Pancreas (tissue), 10 donors: ENCODE measurements at places on chromosomes 11 and 22. TPM values are rescaled to one million over a fixed set of nuclear protein-coding genes. Genes with fewer than 3 reads are reported as not detected.

- DNase-seq: no peak
Measured at GRCh38 chr11:79783833-79784232, 343.0 kb upstream of the TENM4 start.

- no peak for DNase-seq
Measured at GRCh38 chr11:130932086-130932712, 15.9 kb upstream of the SNX19 start.

GRCh38 chr22:50473855-50474671 is 772 bp downstream of the SBF1 start:
- DNase-seq: peak; percentile 42

GRCh38 chr22:18013947-18014346 is 10.4 kb downstream of the MICAL3 start:
- DNase-seq: no peak

DNA sequence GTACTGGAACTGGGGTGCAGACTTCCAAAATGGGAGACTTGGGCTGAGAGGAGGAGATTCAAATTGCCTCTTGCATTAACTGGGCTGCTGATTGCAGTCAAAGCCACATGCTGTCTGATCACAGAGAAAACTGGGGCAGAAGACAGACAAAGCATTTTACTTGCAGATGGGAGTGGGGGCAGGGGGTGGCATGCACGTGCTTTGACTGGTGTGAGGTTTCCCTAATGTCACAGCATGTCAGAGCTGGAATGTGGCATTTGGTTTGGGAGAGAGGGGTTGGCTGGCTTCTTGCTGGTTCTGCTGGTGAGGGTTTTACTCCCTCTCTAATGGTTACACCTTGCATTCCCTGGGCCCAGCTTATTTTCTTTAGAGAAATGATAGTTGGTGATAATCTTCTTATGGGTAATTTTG is 2.9 kb downstream of the TUB start:
- DNase-seq: peak; percentile 13

- no peak for DNase-seq
Measured at GRCh38 chr11:103623933-103624332, 412.5 kb upstream of the DDI1 start.

GRCh38 chr22:41563051-41563711 is 2.4 kb downstream of the CSDC2 start:
- DNase-seq: no peak

DNA sequence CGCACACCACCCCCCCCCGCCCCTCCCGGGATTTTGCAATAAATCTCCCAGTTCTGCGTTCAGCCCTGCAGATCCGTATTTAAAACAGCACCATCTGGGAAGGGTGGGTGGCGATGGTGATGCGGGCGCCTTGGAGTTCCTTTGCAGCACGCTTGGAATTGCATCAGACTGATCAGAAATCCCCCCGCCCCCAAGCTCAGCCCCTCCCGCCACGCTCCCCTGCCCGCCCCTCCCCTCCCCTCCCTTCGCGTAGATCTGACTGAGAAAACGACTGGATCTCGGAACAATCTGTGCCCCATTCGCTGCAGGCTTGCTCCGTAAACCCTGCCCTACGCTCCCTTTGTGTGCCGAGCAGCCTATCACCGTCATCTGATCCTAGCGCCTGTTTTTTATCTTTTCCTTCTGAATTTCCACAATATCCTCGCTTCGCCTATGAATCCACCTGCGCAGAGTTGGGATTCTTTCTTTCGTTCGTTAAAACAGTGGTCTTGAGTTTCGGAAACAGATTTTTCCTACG is 18.1 kb upstream of the BDNF start:
- DNase-seq: no peak

DNA sequence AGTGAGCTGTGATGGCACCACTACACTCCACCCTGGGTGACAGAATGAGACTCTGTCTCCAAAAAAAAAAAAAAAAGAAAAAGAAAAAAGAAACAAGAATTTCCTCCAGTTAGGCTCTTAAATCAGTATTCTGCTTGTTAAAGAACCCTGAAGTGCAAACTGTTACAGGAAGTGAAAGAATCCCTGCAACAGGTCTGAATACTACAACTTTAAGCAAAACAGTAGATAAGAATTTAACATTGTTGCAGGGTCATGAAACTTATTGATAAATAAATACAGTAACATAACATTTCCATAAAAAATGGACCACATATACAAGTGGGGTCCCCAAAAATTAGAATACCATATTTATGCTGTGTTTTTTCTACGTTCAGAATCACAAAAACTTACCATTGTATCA is 35.8 kb downstream of the FCHSD2 start:
- no peak for DNase-seq

GRCh38 chr11:65663639-65664200 is 1.0 kb upstream of the RELA start:
- DNase-seq: peak; percentile 67

- no peak for DNase-seq
Measured at GRCh38 chr22:49590381-49590780, 237.3 kb downstream of the BRD1 start.

GRCh38 chr11:131579932-131580387 is 209.5 kb downstream of the NTM start:
- no peak for DNase-seq

LARGE2 gene
- total RNA-seq: 19.2 TPM

DDX25 gene
- total RNA-seq: 0.41 TPM

TESMIN gene
- 1.6 TPM for total RNA-seq

NXPE2 gene
- not detected for total RNA-seq

RNF215 gene
- total RNA-seq: 7.5 TPM

CABP4 gene
- total RNA-seq: 0.58 TPM

MYBPC3 gene
- not detected for total RNA-seq
